NCI-H1092 treated with DMSO at 0.1 percent for 48 hours (cell line): ENCODE measurements at places on chromosomes 3 and 15.
A peak's percentile ranks its signal among the peaks of the same experiment; 100 is the strongest.

GRCh38 chr3:40528426-40528825 is 3.7 kb downstream of the ZNF621 start:
- no peak for DNase-seq

GRCh38 chr15:91104111-91104510 is 4.1 kb downstream of the SV2B start:
- peak; percentile 81 for DNase-seq

GRCh38 chr3:46953234-46954010 is 23.1 kb downstream of the CCDC12 start:
- no peak for DNase-seq

- DNase-seq: no peak
Observed at GRCh38 chr15:98955331-98955730, 52.3 kb downstream of the PGPEP1L start.

- DNase-seq: no peak
Observed at GRCh38 chr3:43650345-43650744, 28.5 kb upstream of the ANO10 start.

GRCh38 chr15:78301828-78302227 is 2.4 kb upstream of the SKIC8 start:
- no peak for DNase-seq

DNA sequence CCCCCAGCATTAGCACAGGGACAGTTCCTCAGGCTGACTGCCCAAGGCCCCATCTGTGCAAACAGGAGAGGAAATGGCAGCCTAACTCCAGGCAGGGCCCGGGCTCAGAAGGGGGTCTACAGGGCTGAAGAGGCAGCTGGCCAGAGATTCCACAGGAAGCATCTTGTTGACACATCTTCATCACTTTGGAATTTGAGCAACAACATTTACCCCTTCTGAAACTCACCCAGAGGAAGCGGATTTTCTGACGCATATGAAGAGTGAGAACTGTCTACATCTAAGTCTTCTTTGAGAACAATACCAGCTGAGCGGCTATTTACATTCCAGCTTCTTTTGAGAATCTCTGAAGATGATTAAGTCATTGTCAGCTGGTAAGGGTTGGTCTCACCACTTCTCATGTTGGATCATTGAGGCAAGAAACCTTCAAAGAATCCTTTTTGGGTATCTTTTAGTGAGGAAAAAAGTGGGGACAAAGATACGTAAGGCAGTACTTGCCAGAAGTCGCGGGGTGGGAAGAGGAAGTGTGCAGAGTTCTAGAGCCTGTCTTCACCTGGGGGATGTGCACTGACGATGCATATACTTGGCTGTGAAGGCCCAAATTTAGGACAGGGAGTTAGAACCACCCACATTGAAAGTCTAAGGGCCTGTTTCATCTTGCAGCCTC is 25.4 kb upstream of the SRP14 start:
- no peak for DNase-seq

- no peak for DNase-seq
Observed at GRCh38 chr3:38455639-38456430, 2.1 kb downstream of the ACVR2B start.

DNA sequence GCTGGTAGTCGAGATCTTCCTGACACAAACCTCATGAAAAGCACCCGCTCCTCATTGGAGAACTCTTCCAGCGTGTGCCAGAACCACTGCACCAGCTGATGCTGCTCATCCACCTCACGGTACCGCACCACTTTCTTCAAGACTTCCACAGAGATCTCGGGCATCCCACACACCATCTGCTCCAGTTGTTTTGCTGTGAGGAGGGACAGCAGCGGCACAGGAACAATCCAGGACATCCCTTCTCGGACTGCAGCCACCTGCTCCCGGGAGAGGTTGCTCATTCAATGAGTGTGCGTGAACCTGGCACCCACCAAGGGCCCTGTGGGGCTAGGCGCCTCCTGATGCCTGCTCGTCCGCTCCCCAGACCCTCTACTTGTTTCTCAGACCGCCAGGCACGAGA is 15.1 kb downstream of the FBXL22 start:
- no peak for DNase-seq

- DNase-seq: no peak
Observed at GRCh38 chr15:85421116-85421925, 40.9 kb downstream of the AKAP13 start.

GRCh38 chr15:99616773-99617342 is 51.1 kb downstream of the MEF2A start:
- DNase-seq: no peak

DNA sequence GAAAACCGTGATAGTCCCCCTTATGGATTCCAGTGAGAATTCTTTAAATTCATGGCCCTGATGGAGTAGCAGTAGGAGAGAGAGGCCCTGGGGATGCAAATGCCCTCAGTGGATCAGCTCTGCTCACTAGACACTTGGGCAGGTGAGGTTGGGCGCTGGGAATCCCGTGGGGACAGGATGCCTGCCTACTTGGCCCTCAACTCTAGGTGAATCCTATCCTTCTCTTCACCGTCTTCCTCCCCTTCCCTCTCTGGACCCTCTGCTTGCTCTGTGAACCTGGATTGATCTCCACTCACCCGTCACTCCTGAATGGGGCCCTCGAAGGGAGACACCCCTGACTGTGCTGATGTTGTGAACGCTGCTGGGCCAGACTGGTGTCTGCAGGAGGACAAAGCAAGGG is 77.4 kb downstream of the SEC22A start:
- DNase-seq: no peak

GRCh38 chr3:184196536-184196935 is 10.5 kb downstream of the ABCF3 start:
- no peak for DNase-seq

DNA sequence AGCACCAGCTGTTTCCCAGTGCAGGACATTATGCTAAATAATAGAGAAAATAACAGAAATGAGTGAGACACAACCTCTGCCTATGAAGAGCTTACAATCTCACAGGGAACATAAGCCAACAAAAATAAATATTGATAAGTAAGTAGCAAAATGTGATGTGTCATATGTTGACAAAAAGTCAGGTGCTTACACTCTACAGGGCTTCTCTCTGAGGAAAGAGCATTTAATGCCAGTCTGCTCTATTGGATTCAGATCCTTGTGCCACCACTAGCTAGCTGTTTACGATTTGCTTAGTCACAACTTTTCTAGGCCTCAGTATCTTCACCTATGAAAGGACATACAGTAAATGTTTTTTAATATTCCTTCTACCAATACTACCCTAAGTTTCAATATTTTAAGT is 500.9 kb upstream of the NAALADL2 start:
- DNase-seq: no peak

DNA sequence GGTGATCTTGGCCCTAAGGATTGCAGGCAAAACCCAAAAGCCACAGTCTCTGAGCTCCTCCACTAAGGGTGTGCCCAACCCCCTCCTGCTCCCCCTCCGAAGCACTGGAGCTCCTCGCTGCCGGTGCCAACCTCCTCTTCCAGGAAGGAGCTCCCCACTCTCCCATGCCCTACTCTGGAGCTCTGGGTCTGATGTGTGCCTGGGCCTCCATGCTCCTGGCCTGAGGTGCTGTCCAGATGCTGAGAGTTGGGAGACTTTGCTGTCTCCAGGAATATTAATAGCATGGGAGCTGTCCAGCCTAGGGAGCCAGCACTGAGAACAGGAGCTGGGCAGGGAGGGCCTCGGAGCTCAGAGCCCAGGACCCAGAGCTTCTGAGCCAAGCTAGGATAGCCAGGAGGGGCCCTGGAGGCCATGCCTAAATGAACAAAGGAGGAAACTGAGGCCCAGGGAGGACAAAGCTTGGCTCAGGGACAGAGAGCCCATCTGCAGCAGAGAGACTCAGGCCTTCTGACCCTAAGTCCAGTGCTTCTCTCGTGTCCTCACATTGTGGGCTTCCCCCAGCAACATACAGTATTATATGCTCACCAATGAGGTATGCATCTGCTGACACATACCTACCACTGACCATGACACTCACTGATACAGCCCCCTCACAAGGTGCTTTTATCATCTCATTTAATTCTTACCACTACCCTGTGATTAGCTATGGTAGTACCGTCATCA is 36.9 kb upstream of the HERC1 start:
- no peak for DNase-seq

DNA sequence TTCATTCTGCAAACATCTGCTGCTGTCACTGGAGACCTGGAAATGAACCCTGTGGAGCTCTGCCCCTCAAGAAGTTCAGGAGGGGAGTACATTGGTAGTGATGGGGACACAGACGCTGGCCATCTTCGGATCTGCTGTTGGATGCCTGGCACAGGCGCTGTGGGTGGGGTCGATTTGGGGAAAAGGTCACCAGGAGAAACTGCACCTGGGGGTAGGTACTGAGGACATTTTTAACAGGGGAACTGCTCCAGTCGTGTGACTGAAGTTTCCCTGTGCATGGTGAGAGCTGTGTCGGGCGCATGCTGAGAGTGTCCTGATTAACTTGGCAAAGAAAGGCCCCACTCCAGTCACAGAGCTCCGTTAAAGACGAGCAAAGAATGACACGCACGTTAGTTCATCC is 3.4 kb downstream of the UROC1 start:
- DNase-seq: no peak

GRCh38 chr3:150248116-150248887 is 159.8 kb upstream of the TSC22D2 start:
- no peak for DNase-seq

DNA sequence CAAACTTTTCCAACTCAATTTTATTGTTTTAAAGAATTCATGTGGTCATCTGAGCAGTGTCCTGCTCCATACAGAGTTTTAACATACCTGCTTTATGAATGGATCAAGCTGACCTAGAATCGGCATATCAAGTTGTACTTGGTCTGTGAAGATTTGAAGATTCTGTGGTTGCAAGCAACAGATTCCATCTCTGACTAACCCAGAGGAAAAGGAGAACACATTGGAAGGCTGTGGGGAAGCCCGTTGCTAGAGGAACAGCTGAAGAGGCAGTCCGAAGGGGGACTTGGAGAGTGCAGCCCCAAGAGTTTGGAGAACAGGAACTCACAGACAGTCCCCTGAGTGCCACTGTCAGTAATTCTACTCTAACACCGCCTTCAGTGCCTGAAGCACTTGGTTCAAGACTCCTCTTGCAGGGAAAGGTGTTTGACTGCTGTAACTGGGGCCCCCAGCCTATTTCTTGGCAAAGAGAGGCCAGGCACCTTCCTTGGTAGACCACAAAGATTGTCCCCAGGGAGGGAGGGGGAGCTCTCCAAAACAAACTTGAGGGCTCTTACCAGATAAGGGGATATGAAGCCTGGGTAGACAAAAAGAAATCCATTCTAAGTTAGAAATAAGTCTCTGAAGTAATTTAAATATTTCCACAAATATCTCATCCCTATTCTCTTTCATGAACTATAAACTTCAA is 88.8 kb downstream of the LARS2 start:
- DNase-seq: no peak

GRCh38 chr15:41022487-41023090 is 69.3 kb downstream of the CHAC1 start:
- DNase-seq: peak; percentile 16

GRCh38 chr3:177977381-177978158 is 558.7 kb upstream of the KCNMB2 start:
- DNase-seq: no peak

DNA sequence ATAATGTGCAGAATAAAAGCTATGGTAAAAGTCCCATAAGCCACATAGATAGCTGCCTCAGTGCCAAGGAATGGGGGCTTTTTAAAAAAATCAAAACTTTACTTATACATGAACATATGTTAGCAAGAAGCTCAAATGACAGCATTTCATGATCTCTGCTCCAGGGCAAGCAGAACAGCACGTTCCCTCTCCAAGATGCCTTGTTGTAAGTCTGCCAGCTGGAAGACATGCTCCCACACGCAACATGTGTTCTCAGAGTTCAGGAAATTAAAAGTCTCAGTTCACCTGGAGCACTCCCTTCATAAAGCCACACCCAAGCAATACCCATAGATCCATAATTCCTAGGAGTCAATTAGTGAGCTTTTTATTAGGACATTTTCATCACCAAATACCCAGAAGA is 52.2 kb downstream of the ABI3BP start:
- DNase-seq: no peak

DNA sequence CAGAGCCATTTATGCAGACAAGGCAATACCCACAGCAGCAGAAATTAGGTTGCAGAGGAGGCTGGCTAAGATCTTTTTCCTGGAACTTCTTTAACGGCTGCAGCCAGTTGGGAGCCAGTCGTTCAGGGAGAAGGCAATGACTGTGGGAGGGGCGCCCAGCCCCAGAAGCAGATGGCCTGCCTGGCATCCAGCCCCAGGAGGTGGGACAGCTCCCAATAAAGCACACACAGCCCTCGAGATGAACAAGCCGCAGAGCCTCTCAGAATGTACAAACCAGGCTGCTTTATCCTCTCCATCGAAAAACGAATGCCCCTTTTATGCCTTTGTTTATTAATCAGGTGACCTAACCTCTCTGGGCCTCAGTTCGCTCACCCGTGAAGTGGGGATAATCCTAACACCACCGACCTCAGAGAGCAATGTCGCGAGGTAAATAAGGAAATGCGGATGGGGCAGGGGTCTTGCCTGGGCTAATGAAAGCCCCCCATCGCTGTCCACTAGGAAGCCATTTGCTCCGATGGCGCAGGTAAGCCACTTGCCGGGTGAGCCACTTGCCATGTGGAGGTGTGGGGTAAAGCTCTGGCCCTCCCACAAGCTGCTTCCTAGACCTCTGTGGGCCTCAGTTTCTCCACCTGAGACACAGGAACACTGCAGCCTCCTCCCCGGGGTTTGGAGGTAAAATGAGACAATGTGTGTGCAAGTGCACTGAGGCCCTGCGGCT is 35.8 kb downstream of the MGLL start:
- peak; percentile 98 for DNase-seq

DNA sequence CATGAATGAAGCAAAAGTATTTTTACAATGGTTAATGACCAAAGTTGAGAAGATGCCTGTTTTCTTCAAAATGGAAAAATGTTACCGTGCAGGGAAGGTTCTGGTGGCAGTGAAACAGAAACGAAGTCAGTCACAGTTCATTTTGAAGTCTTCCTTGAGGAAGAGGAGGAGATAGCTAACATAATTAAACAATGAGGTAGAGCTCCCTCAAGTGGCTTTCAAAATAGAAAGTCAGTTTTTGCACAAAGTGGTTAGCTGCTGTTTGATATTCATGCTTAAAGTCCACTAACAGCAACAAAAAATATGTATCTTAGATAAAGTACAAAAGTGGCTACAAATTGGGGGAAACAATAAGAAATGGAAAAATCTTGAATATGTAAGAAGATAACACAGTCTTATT is 87.3 kb downstream of the TFG start:
- DNase-seq: no peak

GRCh38 chr3:23601091-23601822 is 204.5 kb upstream of the UBE2E1 start:
- DNase-seq: no peak

GRCh38 chr3:195704433-195704999 is 16.3 kb upstream of the MUC20 start:
- no peak for DNase-seq

GRCh38 chr3:55490276-55490913 is 3.3 kb upstream of the WNT5A start:
- DNase-seq: no peak
